ENCODE measurements at places on chromosomes 16 and 17. TPM values are rescaled to one million over a fixed set of nuclear protein-coding genes. Genes with fewer than 3 reads are reported as not detected.

The CCL1 gene
- not detected for total RNA-seq

The MYCBPAP gene
- under 0.01 TPM for total RNA-seq

The CDH16 gene
- not detected for total RNA-seq

The ADPRM gene
- 12.2 TPM for total RNA-seq

The ITPRIPL2 gene
- 15.0 TPM for total RNA-seq

The PIMREG gene
- total RNA-seq, result 19.4 TPM

The TP53TG3D gene
- not detected for total RNA-seq

The TBC1D3 gene
- not detected for total RNA-seq

The BEAN1 gene
- not detected for total RNA-seq

The CDRT4 gene
- total RNA-seq, result 0.56 TPM

The DPEP3 gene
- total RNA-seq, result not detected

The ACAP1 gene
- total RNA-seq, result 0.83 TPM

The TMC7 gene
- total RNA-seq, result 0.28 TPM

The GPRC5B gene
- total RNA-seq, result 2.2 TPM

The RNF135 gene
- 5.3 TPM for total RNA-seq

The HOXB3 gene
- total RNA-seq, result 6.3 TPM

The DNAAF8 gene
- total RNA-seq, result 0.54 TPM

The PRRT2 gene
- total RNA-seq, result 0.90 TPM

The MPP3 gene
- total RNA-seq, result 5.7 TPM

The KRTAP9-2 gene
- total RNA-seq, result not detected

The TOM1L2 gene
- total RNA-seq, result 23.3 TPM

The NOS2 gene
- under 0.01 TPM for total RNA-seq

The TEKT3 gene
- total RNA-seq, result not detected

The C17orf113 gene
- under 0.01 TPM for total RNA-seq

The GUCY2D gene
- not detected for total RNA-seq

The SHPK gene
- 14.3 TPM for total RNA-seq

The NEUROD2 gene
- total RNA-seq, result not detected

The CCL16 gene
- not detected for total RNA-seq

The FLYWCH2 gene
- total RNA-seq, result 42.3 TPM

The C1QTNF1 gene
- total RNA-seq, result 1.7 TPM

The GPR142 gene
- total RNA-seq, result not detected

The TNFRSF13B gene
- total RNA-seq, result not detected

The KRT33B gene
- total RNA-seq, result 0.18 TPM

The CCL14 gene
- total RNA-seq, result not detected

The PRSS53 gene
- total RNA-seq, result 0.72 TPM

The MYO15A gene
- 0.18 TPM for total RNA-seq

The RASD1 gene
- 0.54 TPM for total RNA-seq

The AGRP gene
- total RNA-seq, result not detected

The GLP2R gene
- under 0.01 TPM for total RNA-seq

The IGF2BP1 gene
- total RNA-seq, result 11.9 TPM

The KRT39 gene
- not detected for total RNA-seq

The TAT gene
- total RNA-seq, result not detected
